Epithelial cell of umbilical artery (primary cell): ENCODE measurements at places on chromosomes 3 and 15. TPM values are rescaled to one million over a fixed set of nuclear protein-coding genes. Genes with fewer than 3 reads are reported as not detected.

Gene KNG1
- total RNA-seq: not detected in 2 replicates

Gene MED12L
- total RNA-seq: 0.32 TPM in 1 of 2 replicates, not detected in the other

Gene SH3GL3
- total RNA-seq: not detected in 2 replicates

Gene OXNAD1
- 12.0 and 14.1 TPM in 2 replicates for total RNA-seq

Gene GREM1
- total RNA-seq: 0.32 and 3.3 TPM in 2 replicates

Gene XCR1
- total RNA-seq: not detected in 2 replicates

Gene DUOXA2
- total RNA-seq: not detected in 2 replicates

Gene STAC
- 0.46 TPM in 1 of 2 replicates, not detected in the other for total RNA-seq

Gene CCR8
- total RNA-seq: not detected in 2 replicates

Gene CLRN1
- not detected in 2 replicates for total RNA-seq

Gene SLC12A6
- total RNA-seq: 14.3 TPM in 2 replicates

Gene LMOD3
- total RNA-seq: under 0.01 TPM in 2 replicates

Gene SCAANT1
- total RNA-seq: not detected in 2 replicates

Gene IRAK2
- total RNA-seq: 30.5 and 34.1 TPM in 2 replicates

Gene ATP8B4
- total RNA-seq: under 0.01 TPM in 1 of 2 replicates, not detected in the other

Gene SLC28A2
- total RNA-seq: not detected in 2 replicates
